ENCODE measurements at places on chromosomes 12 and 14.

GRCh38 chr14:29271669-29272068 is 505.1 kb downstream of the FOXG1 start:
- DNase-seq, result no peak

- no peak for DNase-seq
Measured at GRCh38 chr14:67133595-67134441, 55.4 kb upstream of the GARIN2 start.

- no peak for DNase-seq
Measured at GRCh38 chr12:29676676-29677075, 107.1 kb downstream of the TMTC1 start.

GRCh38 chr12:120999191-121000120 is 16.8 kb downstream of the C12orf43 start:
- DNase-seq, result no peak

DNA sequence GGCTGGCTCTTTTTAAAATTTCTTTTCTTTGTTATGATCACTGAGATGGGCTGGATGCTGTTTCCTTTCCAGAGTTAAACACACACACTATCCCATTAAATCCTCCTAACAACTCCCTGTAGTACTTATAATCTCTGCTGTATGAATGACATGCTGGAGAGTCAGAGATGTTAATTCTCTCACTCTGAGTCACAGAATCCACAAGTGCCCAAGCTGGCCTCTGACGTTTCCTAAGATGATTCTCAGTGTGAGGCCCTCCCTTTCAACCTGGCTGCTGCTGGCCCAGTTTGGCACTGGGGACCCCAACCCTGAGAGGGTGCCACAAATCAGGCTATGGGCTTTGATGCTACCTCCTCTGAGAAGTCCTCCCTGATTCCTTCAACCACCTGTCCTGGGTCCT is 5.4 kb downstream of the NOS1 start:
- DNase-seq, result no peak

- DNase-seq, result no peak
Measured at GRCh38 chr14:23114669-23115038, 4.4 kb downstream of the CEBPE start.

- DNase-seq, result no peak
Measured at GRCh38 chr12:49515266-49515665, 23.6 kb upstream of the KCNH3 start.

DNA sequence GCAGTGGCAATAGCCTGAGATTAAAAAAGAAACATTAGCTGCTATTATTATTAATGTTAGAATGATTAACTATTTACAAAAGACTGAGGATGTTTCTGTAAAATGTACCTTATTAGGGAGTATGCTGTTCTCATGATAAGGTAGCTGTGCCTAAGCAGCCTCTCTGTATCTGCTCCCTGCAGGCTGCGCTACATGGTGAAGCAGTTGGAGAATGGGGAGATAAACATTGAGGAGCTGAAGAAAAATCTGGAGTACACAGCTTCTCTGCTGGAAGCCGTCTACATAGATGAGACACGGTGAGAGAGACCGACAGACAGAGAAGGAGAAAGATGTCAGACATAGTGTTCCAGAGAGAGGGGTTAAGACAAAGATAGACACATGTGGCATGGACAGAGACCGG is 17.4 kb downstream of the PDE1B start:
- DNase-seq, result no peak

GRCh38 chr12:126210026-126210425 is 1144.8 kb downstream of the AACS start:
- no peak for DNase-seq

DNA sequence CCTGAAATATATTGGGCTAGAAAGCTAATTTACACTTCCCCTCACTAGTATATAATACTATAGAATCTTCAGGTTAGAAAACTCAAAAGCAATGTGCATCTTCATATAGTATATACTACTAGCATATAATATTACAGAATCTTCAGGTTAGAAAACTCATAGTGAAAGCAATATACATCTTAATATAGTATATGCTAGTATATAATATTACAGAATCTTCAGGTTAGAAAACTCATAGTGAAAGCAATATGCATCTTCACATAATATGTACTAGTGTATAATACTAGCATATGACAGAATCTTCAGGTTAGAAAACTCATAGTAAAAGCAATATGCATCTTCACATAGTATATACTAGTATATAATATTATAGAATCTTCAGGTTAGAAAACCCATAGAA is 329.6 kb downstream of the ZFP36L1 start:
- no peak for DNase-seq

- DNase-seq, result no peak
Measured at GRCh38 chr12:56159482-56160192, 1.5 kb downstream of the MYL6 start.

DNA sequence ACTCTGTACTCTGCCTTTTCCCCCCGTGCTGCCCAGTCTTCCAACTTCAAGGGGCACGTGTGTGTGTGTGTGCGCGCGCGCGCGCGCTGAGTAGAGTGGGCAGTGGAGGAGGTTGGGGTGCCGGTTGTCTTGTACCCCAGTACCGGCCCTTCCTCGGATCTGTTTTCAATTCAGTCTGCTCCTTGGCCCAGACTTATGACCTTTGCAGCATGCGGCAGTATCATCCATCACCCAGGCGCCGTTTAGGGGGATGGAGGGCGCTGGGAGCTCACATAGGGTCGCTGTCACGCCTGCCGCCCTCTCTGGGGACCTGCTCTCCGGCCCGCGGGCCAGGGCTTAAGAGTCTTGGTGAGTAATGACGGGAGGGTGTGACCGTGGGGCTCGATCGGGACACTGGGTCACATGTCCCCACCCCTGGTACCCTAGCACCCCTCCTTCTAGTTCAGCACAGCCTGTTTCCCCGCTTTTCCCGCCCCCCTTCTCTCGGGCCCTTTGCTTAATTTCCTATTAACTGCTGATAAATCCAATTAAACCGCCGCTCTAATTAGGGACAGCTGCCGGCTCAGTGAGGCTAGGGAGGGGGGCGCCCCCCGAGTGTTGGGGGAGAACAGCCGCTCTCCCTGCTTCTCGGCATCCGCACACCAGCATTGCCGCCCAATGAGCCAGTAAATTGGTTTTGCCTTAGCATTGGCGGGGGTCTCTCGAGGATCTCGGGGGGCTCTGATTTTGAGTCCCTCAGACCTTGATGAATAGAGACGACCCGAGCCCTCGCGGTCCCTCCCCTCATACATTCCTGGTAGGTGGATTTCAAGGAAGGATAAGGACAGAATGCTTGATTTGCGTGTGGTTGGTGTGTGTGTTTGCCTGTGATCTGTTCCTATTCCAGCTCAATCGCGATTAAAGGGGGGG is 9.3 kb downstream of the STAC3 start:
- no peak for DNase-seq

DNA sequence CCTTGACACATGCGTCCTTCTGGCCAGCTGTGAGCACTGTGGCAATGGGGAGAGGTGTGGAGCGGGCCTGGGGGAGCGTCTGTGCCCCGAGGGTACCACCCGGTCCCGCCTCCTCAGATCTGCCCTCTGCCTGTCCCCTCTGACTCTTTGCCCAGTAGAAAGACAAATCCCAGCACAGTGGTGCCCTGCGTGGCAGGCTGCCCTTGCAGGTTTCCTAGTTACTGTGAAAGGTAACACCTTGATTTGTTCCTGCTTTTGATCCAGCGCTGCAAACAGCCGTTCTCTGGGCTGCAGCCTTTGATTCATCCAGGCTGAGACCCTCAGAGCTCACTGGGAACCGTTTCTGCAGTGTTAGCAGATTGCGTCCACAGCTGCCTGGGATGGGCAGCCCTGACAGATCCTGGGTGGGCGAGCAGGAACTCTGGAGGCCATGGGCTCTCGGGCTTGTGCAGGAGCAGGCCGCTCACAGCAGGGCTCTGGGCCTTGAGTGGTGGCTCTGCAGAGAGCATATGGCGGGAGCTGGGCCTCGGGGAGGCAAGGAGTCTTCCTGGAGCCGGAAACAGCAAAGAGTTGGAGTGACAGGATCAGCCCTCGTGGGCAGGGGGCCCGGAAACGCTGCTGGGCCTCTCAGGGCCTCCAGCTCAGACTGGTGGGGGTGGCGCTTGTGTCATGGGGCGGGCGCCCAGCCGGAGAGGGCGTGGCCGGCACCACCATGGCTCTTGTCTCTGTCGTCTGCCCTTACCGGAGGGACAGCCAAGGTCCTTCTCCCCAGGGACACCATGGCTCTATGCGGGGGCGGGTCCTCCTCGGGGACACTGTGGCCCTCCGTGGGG is 16.6 kb downstream of the FBRSL1 start:
- peak; percentile 88 for DNase-seq

DNA sequence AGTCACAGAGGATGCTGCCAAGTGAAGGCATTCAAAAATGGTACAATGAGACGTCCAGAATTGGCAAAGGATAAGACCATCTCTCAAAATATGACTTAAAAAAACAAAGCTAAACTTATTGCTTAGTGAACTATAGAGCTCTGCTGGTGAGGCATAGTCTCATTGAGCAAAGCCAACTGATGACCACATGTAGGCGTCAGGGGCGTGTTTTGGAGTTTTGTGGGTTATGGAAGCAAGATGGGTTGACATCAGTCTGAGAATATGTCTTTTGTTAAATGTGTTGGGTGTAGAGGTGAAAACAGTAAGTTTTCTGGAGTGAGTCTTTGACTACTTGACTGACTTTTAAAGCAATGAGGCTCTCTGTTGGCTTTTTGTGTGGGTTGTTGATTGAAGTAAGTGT is 47.2 kb downstream of the ATL1 start:
- DNase-seq, result no peak

GRCh38 chr12:6538420-6539313 is 4.3 kb downstream of the GAPDH start:
- DNase-seq, result no peak

GRCh38 chr14:91317381-91318308 is 73.1 kb upstream of the GPR68 start:
- peak; percentile 65 for DNase-seq

DNA sequence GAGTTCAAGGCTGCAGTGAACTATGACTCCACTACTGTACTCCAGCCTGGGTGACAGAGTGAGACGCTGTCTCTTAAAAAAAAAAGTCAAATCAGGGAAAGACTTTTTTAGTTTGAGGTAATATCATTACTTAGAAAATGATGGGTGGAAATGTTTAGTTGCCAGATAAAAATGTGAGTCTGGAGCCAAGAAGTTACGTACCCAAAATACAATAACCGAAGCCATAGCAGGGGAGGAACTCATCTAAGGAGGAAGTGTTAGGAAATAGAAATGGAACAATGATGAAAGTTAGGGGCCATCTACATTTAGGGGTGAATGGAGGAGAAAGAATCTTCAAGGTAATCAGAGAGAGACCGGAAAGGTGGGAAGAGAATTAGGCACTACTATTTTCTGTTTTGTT is 98.8 kb downstream of the DACT1 start:
- DNase-seq, result no peak

- DNase-seq, result no peak
Measured at GRCh38 chr12:103924761-103925641, 5.2 kb upstream of the HSP90B1 start.

DNA sequence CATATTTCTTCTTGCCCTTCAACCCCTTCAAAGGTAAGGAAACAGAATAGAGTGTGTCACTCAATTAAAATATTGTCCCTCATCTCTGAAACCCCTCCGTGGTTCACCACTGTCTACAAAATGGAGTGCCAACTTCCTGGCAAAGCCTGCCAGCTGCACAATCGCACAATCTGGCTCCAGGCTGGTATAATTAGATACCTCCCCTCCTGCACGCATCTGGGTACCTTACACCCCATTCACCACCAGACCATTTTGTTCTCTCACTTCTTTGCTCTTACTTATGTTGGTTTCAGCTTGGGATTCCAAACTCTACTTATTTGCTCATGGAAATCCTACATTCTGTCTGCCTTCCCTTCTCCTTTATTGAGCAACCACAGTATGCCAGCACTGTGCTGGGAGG is 314.9 kb downstream of the NUAK1 start:
- DNase-seq, result no peak

DNA sequence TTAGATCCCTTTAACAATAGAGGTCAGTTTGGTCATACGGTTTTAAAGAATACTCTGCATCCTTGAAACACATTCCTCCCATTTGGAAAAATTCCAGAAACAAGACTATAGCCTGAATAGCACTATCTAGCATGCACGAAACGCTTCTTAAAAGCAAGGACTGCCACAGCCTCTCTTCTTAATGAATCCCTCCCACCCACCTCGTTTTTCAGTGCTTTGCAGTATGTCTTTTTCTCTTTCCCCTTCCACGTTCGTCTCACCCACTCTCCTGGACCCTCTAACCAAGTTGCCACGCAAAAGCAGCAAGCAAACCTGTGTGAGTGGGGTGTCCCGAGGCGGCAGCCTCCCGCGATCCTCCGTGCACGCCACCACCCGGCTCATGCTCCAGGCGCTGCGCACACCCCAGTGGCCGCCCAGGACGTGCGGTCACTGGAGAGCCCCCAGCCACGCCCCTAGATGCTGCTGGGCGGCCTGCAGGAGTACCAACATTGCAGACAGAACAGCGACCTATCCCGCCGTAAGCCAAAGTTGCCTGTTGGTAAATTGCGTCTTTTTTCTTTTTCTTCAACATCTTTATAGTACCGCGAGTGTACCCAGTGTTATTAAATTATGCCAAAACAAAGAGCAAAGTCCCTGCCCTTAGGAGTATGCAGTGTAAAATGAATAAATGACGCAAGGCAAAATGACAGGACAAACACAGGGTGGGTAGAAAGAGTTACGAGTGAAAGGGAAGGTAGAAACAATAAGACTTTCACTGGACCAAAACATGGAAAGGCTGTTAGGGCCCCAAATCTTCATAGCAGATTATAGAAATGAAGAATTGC is at the start of gene SLC38A4:
Gene SLC38A4 (minus strand): TSS at position 407 of the 824 bp plus-strand sequence. CDS start 32,926 bp downstream, outside the sequence.
- DNase-seq, result peak; percentile 61

DNA sequence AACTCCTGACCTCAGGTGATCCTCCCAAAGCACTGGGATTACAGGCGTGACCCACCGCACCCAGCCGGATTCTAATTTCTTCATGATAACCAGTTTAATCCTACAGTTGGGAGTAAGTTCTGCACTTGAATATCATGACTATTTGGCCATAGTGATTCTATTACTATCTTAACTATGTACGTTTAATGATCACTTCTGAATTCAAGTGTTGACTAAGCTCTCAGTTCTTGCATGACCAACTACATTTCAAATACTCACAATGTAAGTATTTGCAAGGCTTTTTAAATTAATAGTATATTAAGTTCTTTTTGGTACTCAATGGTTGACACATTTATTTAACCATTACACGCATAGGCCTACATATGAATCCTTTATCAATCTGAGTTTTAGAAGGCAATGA is 17.4 kb upstream of the VPS33A start:
- no peak for DNase-seq

GRCh38 chr14:87756661-87757060 is 236.3 kb downstream of the GALC start:
- DNase-seq, result no peak
